Frontal cortex (tissue), 4 donors: ENCODE measurements at places on chromosomes 2 and 18.

- no peak for DNase-seq
These were observed 4.0 kb downstream of the NT5DC4 start for GRCh38 chr2:112724591-112725525.

DNA sequence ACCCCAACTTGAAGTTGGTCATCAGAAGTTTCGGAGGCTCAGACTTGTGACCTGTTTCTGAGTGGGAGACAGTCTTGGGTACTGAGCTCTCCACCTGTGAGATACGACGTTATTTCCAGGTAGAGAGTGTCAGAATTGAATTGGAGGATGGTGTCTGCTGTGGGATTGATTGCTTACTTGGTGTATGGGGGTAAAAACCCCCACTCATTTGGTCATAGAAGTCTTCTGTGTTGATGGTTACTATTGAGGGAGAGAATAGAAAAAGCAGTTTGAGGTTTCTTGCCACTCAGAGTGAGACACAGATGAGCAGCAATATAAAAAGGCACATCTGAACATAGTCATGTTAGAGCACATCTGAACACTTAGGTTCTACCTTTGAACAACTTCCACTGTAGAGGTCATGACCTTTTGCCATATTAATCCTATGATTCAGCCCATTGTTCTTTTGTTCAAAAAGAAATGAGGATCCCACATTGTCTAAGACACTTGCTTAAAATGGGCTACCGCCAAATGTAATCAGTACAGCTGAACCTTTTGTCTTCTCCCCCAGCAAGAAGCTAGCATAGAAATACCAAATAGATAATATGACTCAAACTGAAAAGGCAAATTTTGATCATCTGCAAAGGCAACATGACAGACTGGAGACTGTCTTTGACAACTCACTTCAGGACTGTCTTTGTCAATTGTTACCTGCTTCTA lies 73.3 kb downstream of the NAB1 start:
- DNase-seq, result no peak

GRCh38 chr2:8633186-8633734 lies 48.6 kb upstream of the ID2 start:
- DNase-seq, result no peak

- DNase-seq, result no peak
These were observed 295.3 kb upstream of the COL3A1 start for GRCh38 chr2:188678882-188679281.

DNA sequence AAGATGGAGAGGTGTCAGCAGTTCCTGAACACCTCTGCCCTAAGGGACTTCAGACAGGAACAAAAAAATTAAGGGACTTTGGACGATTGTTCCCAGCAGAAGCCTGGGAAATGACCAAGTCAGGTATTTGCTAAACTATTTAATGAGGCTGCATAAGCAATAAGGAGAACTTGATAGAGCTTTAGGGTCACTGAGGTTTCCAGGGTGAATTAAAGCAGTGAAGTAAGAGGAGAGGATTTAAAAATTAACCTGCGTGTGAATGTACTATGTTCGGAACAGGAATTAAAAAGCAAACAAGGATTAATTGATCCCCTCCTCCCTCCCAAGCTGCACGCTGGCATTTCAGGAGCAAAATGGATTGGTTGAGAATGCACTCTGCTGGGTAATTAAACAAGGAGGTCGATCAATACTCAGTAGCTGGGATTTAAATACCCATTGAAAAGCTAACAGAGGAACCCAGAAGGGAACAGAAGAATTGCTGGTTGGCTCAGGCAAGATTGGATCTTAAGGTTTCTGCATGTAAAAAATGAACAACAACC lies 157.2 kb downstream of the RNF152 start:
- no peak for DNase-seq

GRCh38 chr2:172481507-172482262 lies 54.3 kb downstream of the ITGA6 start:
- DNase-seq, result no peak

- DNase-seq, result no peak
These were observed 84.9 kb downstream of the PDCL3 start for GRCh38 chr2:100647709-100648108.

- DNase-seq, result no peak
These were observed 1173.1 kb upstream of the ZEB2 start for GRCh38 chr2:145692971-145693478.

DNA sequence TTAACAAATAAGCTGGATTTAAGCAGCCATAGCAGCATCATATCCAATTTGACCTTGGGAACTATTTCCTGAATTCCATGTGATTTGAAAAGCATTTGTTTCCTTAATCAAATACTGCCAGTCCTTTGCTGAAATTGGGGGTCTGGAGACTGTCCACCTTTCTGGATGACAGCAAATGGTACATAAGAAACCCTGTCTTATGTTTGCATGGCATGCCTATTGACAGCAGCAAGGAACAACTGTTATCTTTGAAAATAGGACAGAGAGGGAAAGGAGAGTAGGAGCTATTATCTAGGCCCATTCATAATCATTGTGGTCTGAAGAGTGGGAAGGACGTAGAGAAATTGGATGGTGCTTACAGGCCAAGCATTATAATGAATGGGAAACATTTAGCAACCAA lies 129.2 kb upstream of the CTNNA2 start:
- no peak for DNase-seq

DNA sequence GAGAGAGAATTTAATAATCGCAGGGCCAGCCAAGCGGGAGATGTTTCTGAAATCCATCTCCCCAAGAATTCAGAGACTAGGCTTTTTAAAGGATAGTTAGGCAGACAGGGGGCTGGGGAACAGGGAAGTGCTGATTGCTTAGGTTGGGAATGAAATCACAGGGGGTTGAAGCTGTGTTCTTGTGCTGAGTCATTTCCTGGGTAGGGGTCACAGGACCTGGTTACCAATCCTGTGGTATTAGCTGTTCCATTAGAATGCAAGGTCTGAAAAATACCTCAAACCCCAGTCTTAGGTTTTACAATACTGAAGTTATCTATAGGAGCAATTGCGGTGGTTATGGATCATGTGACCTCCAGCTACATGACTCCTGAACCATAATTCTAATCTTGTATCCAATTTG lies 4.6 kb downstream of the SP140 start:
- DNase-seq, result no peak

DNA sequence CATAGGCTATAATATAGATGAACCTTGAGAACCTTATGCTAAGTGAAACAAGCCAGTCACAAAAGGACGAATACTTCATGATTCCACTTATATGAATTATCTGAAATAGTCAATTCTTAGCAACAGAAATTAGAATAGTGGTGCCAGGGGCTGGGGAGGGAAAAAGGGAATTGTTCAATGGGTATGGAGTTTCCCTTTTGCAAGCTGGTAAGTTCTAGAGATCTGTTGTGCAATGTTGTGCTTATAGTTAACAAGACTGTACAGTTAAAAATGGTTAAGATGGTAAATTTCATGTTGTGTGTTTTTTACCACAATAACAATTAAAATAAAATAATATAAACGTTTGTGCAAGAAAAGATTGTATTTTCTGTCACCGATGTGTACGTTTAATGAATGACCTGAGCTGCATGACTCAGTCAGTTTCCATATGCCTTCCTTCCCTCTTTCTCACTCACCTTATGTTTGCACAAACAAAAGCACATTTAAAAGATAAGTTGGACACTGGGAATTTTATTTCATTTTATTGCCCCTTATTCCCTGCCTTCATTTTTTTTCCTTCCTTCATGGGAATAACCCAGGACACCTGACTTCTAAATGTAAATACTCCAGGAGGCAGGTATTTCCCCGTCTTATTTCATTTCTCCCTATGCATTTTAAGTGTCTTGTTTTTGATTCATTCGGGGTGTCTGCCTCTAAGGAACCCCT lies 143.7 kb upstream of the TTC39C start:
- DNase-seq, result no peak
